CD8-positive, alpha-beta T cell (primary cell): ENCODE measurements at places on chromosomes 6 and 20.

- DNase-seq: no peak
These were observed 11.3 kb downstream of the HBS1L start for GRCh38 chr6:135043364-135043763.

DNA sequence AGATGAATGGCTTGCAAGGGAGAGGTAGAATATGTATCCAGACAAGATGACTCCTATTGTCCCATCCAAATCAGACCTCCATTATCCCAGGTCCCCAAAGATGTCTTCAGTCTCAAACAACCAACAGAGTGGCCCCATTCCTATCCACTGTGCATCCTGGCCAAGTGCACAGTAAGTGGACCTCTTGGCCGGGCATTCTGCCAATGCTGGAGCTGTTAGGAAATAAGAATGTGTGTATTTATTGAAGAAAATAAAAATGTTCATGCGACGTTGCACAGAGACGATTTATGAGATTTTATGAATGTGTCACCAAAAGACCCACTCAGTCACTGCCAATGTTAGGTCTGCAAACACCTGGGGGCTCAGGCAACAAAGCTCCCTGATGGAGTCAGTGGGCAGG, 196.0 kb downstream of the MAFB start:
- no peak for DNase-seq

GRCh38 chr20:58938541-58938940, 42.5 kb upstream of the NELFCD start:
- no peak for DNase-seq

DNA sequence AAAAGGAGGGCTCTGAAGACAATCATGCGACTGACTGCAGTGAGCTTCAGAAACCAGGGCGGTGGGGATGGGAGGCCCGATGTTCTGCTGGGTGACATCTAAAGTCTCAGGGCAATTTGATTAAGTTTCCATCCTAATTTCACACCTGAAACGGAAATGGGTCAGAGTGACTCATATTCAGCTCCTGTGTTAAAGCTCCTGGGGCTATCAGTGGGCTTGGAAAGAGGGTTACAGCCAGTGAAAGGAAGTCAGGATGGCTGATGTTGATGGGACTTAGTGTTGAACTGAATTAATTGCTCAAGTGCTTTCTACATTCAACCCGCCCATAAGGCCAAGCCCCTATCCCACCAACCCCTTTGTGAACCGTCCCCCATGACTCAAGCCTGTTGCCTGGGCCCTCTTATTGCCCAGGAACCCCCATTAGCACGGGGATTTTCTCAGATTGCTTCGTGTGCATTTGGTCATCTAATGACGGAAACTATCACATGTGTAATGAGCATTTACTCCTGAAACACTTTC, 47.1 kb upstream of the TBC1D7 start:
- DNase-seq: no peak

DNA sequence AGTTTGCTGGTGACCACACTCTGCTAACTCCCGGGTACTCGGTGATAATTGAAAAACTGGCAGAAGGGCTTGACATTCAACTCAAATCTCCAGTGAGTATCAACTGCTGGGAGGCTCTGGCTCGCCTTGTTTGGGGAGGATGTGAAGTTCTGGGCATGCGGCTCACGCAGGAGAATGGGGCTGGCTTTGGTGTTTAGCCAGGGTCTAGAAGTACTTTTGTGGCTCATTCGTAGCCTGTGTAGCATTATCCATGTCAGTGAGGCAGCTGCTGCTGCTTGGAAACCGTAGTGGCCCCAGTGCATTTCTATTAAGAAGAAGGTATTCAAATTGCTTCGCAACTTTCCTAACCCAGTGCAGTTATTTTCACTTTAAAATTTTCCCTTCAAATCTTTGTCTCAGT, 52.2 kb downstream of the KDM1B start:
- DNase-seq: no peak

DNA sequence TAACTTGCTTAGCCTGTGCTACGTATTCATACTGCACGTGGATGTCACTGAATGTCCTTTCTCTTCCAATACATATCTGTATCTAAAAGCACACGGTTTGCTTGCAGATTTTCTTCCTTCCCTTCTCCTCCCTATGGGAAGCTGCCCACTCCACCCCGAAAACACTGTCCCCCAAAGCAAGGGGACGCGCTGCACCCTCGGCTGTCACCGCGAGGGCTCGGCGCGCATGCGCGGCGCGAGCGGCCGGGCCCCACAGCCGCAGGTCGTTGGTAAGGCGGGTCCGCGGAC, 659 bp downstream of the TMX4 start:
- DNase-seq: peak; percentile 63

DNA sequence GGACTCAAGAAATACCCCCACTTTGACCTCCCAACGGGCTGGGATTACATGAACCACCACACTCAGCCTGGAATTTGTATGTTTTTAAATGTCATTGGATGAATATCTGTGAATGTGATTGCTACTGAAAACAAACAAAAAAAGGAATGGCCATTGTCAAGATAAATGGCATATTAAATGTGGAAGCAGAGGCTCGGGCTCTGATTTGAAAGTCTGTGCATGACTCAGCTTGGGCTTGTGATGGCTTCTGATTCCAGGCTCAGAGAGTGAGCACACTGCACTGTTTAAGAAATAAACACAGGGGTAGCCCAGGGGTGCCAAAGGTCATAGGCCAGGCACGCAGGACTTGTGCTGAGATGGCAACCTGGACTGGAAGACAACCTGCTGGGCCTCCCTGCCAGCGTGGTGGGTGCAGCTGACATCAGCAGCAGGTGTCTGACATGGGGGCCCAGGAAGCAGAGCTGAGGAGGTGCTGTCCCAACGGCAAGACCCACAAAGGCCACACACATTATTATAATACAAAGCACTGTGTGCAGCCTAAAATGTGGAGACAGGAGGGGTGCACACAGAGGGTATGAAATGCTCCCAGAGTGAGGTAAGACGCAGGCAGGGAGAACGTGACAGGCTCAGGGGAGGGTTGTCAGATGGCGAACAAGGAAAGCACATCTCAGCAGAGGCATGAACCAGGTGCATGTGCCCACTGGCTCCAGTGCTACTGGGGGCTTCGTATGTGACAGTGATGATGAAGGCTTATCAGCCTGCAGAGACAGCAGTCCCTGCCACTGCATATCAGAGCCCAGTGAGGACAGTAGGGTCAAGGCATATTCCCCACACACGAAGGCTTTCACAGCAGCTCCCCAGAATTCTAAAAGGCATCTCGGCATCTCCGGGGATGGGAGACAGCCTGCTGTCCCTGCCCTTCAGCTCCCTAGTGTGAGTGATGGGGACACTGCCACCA, 169.4 kb downstream of the SYNDIG1 start:
- no peak for DNase-seq

DNA sequence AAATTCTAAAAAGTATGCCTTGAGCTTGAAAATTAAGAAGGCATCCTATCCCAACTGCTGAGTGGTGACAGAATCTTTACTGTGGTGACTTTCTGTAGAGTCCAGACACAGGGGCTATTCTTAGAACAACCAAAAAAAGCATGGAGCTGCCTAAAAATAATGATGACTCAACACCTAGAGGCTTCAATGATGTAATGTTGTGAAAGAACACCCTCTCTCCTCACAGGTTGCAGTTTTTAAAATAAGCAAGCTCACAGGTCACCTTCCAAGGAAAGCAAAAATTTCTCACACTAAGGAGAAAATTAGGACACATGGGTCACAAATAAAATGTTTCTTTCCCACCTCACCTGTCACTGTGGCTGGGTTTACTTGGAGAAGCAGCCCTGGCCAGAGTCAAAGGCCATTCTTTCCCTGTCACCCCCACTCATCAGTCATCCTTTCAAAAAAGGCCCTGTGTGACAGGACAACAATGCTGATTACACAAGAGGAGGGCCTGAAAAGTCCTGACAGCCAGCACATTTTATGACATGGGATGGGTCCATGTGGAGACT, 53.5 kb downstream of the RCAN2 start:
- DNase-seq: no peak
